Activated T-cell treated with anti-CD3 and anti-CD28 coated beads, Interleukin-2, amount 50 U/mL, for 4 hours (primary cell): ENCODE measurements at places on chromosomes 3 and 15. TPM values are rescaled to one million over a fixed set of nuclear protein-coding genes. Genes with fewer than 3 reads are reported as not detected.

- DNase-seq = peak; percentile 21
These were observed 1.0 kb downstream of the LRCH3 start for GRCh38 chr3:197791892-197792647.

GRCh38 chr3:99818818-99819217 is 1.2 kb downstream of the CMSS1 start:
- DNase-seq = no peak

DNA sequence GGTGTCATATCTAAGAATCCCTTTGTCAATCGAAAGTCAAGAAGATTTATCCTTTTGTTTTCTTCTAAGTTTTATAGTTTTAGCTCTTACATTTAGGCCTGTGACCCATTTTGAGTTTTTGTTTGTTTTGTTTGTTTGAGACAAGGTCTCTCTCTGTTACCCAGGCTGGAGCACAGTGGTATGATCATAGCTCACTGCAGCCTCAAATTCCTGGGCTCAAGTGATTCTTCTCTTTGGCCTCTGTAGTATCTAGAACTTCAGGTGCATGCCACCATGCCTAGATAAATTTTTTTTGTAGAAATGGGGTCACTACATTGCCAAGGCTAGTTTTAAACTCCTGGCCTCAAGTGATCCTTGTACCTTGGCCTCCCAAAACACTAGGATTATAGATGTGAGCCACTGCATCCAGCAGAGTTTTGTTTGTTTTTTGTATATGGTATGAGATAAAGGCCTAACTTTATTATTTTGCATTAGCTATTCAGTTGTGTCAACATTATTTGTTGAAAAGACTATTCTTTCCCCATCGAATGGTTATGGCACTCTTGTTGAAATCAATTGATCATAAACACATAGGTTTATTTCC is 5.8 kb upstream of the MYO5C start:
- no peak for DNase-seq

- DNase-seq = peak; percentile 14
These were observed 4.4 kb upstream of the CLDN11 start for GRCh38 chr3:170414202-170414663.

DNA sequence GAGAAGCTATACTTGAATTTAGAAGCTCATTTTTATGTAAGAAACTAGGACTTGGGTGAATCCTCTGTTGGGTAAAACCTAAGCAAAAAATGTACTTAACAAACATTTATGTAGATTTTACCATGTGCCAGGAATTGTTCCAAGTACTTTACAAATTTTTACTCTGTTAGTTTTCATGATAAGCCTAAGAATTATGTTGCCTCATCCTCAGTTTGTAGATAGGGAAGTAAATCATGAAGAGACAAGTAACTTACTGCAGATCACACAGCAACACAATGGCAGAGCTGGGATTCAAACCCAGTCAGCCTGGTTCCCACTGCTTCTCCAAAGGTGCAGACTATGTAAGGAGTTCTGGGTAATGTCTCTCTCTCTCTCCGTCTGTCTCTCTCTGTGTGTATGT is 169.9 kb downstream of the DIPK2A start:
- no peak for DNase-seq

DNA sequence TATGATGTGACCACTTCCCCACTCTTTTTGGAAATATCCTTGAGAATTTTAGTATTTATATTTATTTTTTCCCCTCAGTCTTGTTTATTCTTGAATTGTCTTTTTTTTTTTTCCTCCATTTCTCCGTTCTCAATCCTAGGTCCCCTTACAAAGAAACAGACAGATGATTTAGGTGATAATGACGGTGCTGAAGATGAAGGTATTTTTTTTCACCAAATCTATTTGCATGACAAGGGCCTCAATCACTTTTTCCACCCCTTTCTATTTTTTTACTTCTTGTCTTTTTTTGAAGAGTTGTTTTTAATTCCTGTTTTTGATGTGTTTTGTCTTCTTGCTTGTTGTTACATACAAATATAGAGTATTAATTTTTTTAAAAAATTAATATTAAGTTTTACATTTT is 402.6 kb downstream of the NLGN1 start:
- DNase-seq = no peak

GRCh38 chr15:93291380-93291779 is 202.4 kb upstream of the RGMA start:
- no peak for DNase-seq

DNA sequence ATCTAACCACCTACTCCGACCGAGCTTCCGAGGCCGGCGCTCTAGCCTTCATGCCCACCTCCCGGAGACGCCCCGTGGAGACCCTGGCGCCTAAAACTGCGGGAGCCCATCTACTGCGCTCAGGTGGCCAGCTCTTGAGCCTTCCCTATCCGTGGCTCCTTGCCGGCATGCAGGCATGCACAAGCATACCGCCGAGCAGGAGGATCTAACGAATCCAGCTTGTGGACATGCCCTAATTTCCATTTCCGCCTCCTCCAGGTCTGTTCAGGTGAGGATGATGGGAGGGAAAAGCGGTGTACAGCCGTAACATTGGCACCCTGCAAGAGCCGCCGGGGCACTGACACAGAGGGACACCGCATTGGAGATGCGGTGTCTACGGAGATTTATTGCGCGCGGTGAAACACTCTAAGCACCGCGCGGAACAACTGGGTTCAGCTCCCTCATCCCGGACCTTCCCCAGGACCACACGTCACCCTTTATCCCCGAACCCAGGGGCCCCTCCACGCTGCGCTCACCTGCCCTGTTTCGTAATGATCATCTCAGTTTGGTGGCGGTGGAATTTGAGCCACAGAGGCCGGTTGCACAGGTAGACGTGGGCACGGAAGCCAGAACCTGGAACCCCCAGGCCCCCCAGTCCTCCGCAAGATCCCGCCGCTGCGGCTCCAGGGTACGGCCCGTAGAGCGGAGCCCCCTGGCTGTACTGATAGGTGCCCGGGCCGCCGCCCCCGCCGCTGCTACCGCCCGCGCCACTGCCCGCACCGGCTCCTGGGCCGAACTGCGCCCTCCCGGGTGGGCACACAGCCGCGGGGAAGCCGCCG is 1.0 kb downstream of the EOMES start:
- DNase-seq = no peak

GRCh38 chr15:62927196-62927595 is 115.4 kb upstream of the TPM1 start:
- DNase-seq = no peak

The PLCH1 gene
- total RNA-seq = 0.08 TPM

The LRRC2 gene
- 0.13 TPM for total RNA-seq
